ENCODE measurements at places on chromosomes 12 and 14. TPM values are rescaled to one million over a fixed set of nuclear protein-coding genes. Genes with fewer than 3 reads are reported as not detected.

DNA sequence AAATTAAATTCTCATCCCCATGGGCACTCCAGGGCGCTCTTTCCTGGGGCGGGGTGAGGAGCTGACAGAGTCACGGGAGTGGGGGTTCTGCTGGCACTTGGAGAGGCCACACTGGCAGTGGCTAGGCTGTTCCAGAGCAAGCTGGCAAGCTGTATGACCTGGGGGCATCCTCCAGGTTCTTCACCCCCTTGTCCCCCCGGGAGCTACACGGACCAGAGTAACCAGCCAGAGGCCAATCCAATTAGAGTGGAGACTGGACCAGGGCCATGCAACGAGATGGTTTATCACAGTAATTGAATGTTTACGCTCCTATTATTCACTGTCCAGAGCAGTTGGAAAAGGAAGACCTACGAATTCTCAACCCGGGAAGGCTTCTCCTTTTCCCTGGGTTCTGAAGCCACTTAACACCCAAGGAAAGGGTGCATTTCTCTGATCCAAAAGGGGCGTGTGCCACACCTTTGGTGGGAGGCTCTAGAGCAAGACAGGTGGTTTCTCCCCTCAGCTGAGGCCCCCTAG is 43.8 kb upstream of the PNMA1 start:
- no peaks in the 10 kb centered on the region for H3K27me3 ChIP-seq
- peak overlapping the region; percentile 73 for H3K4me3 ChIP-seq
- H3K27ac ChIP-seq: peak overlapping the region; percentile 47
- peaks cover 59% of the 10 kb centered on the region for H3K4me1 ChIP-seq
- DNase-seq: no peak
- no peaks in the 10 kb centered on the region for H3K36me3 ChIP-seq

The MNAT1 gene
- total RNA-seq: 46.9 TPM

DNA sequence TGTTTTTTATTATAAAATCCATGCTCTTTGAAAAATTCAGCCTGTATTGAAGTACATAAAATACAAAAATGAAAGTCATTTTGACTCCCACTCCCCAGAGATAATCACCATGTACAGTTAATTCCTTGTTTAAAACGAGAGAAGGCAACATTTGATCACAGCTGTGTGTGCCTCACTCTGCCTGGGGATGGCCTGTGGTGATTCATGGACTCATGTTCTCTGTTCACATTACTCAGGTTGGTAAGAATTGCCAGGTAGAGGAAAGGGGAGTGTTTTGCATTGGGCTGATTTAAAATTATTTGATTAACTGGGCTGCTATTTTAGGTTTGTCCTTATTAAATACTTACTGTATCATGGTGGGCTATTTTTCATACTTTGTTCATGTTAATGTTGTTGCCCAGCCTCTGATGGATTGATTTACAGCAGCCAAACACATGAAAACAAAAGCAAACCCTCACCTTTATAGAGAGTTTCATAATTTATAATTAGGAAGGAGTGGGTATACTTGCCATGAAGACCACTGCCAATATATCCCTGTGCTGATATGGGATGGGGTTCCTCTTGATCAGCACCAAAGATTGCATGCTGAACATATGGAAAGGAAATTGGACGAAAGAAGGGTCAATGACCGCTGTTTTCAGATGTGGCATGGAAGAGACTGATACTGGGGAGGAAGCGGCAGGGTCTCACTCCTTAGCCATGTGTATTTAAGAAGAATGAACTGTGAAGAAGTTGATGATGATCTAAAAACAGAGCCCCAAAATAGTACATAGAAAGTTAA is 3.0 kb downstream of the ZBTB1 start:
- peak overlapping the region; percentile 87 for H3K4me3 ChIP-seq
- H3K4me1 ChIP-seq: peaks cover 30% of the 10 kb centered on the region
- H3K36me3 ChIP-seq: peaks cover 5% of the 10 kb centered on the region
- DNase-seq: peak; percentile 48
- no peaks in the 10 kb centered on the region for H3K27me3 ChIP-seq
- H3K27ac ChIP-seq: peak overlapping the region; percentile 3

DNA sequence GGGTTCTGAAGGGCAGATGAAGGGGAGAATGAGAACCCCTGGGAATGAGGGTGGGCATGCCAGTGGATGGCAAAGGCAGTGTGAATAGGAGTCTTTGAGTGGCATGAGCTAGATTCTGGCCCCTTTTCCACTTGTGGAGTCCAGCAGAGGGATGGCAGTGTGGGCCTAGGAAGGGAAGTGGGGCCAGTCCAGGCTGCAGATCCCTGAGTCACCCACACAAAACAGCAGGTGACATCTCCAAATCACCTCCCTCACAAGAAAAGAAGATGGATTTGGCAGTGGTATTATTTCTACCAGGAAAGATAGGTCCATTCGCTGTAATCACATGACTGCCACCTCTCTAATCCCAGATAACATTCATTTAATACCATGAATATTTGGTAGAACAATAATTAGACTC is 151.3 kb downstream of the TTC7B start:
- no peak overlapping the region for H3K27ac ChIP-seq
- no peak overlapping the region for H3K4me3 ChIP-seq
- no peaks in the 10 kb centered on the region for H3K27me3 ChIP-seq
- no peak for DNase-seq

The NINJ2 gene
- total RNA-seq: not detected

GRCh38 chr14:64266239-64266638 is 27.9 kb downstream of the ESR2 start:
- no peak overlapping the region for H3K4me3 ChIP-seq
- H3K27ac ChIP-seq: no peak overlapping the region
- DNase-seq: no peak
- H3K27me3 ChIP-seq: no peaks in the 10 kb centered on the region
- no peaks in the 10 kb centered on the region for H3K36me3 ChIP-seq

Data from astrocyte (in vitro differentiated cells and primary cell).